ENCODE measurements at places on chromosomes 1 and 21. TPM values are rescaled to one million over a fixed set of nuclear protein-coding genes. Genes with fewer than 3 reads are reported as not detected.

Gene ABL2
- 38.3 TPM for total RNA-seq

Gene CLCA4
- 0.08 TPM for total RNA-seq

Gene FCRL5
- not detected for total RNA-seq

Gene SPRR1B
- total RNA-seq, result not detected

Gene SLC5A9
- total RNA-seq, result not detected

Gene AGBL4
- not detected for total RNA-seq

Gene KISS1
- total RNA-seq, result not detected

Gene HCRTR1
- 0.18 TPM for total RNA-seq

Gene RAD54L
- 29.4 TPM for total RNA-seq

Gene DMBX1
- 0.05 TPM for total RNA-seq

Gene IPP
- total RNA-seq, result 28.8 TPM

Gene PPIAL4G
- total RNA-seq, result not detected

Gene MSTO1
- 60.9 TPM for total RNA-seq

Gene AADACL3
- total RNA-seq, result not detected

Gene SIK1
- 32.3 TPM for total RNA-seq
